ENCODE measurements at places on chromosomes 6 and 20. TPM values are rescaled to one million over a fixed set of nuclear protein-coding genes. Genes with fewer than 3 reads are reported as not detected.
A peak's percentile ranks its signal among the peaks of the same experiment; 100 is the strongest.

Gene THBD
- 17.5 TPM for polyA plus RNA-seq

Gene KCNK17
- 2.5 TPM for polyA plus RNA-seq

Gene F13A1
- 9.4 TPM for polyA plus RNA-seq

Gene GPX5
- not detected for polyA plus RNA-seq

Gene OVOL2
- not detected for polyA plus RNA-seq

Gene ARMC12
- polyA plus RNA-seq: 0.32 TPM

Gene SLC22A2
- 0.05 TPM for polyA plus RNA-seq

Gene FILIP1
- polyA plus RNA-seq: 39.1 TPM

Gene GLO1
- 109 TPM for polyA plus RNA-seq

GRCh38 chr6:10746915-10747250 is 722 bp upstream of the TMEM14B start:
- no peak for DNase-seq

- no peak for DNase-seq
These were observed 33.5 kb downstream of the TPBG start for GRCh38 chr6:82396964-82397751.

DNA sequence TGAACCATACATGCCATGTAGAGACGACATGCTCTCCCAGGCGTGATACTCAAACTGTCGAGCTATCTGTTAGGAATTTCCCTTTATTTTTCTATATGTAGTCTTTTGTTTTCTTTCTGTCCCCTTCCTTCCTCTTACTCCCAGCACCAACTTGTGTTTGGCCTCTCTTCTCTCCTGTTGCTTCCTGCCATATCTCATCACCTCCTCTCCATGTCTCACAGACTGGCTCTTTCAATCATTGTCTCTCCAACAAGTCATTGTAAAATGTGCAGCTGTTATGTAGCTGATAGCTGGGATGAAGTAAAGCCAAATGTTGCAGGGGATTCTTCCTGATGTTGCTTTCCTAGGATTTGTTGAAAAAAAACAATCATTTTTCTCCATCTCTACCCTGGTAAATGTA is 234.5 kb downstream of the TMEM242 start:
- DNase-seq: no peak

GRCh38 chr20:25077610-25078169 is 4.3 kb downstream of the VSX1 start:
- peak; percentile 74 for DNase-seq

DNA sequence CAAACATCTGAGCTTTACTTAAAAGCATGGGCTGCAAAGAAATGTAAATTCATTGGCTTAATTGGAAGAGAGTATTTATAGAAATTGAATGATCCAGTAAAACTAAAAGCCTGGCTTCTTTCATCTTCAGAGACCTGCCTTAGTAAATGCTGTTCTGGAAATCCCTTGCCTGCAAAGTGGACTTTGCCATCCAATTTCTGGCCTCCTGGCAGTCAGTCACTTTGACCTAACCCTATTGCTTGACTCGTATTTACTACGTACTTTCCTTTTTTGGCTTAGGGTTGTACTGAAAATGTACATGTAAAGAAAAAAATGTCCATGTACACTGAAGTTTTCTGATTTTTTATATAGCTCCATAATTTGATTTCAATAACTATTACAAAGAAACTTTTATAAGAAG is 47.1 kb downstream of the E2F3 start:
- no peak for DNase-seq

- DNase-seq: no peak
These were observed 96.0 kb upstream of the LOC128125822 start for GRCh38 chr6:63476302-63476701.

DNA sequence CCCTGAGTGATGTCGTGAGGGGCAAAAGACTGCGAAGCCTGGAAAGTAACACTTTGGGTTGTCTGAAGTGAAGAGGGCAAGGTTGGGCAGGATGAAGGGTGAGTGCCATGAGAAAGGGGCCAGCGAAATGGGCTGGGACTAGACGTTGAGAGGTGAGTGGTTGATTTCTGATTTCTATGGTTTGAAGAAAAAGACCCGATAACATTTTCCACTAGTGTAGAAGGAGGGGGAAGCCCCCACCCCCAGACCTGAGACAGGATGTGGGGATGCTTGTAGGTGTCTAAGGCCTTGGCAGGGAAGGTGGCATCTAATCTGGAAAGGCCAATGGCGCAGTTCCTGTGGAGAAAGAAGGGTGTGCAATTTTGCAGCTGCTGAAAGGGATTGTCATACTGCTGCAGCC is 25.3 kb upstream of the KIF3B start:
- DNase-seq: no peak

DNA sequence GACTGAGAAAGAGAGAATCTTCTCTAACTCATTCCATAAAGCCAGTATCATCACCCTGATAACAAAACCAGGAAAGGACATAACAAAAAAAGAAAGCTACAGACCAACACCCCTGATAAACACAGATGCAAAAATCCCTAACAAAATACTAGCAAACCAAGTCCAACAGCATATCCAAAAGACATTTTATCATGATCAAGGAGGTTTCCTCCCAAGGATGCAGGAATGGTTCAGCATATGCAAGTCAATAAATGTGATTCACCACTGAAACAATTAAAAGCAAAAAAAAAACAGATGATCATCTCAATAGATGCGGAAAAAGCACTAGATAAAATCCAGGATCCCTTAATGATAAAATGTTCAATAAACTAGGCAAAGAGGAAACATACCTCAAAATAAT is 24.5 kb upstream of the ALDH8A1 start:
- DNase-seq: no peak

DNA sequence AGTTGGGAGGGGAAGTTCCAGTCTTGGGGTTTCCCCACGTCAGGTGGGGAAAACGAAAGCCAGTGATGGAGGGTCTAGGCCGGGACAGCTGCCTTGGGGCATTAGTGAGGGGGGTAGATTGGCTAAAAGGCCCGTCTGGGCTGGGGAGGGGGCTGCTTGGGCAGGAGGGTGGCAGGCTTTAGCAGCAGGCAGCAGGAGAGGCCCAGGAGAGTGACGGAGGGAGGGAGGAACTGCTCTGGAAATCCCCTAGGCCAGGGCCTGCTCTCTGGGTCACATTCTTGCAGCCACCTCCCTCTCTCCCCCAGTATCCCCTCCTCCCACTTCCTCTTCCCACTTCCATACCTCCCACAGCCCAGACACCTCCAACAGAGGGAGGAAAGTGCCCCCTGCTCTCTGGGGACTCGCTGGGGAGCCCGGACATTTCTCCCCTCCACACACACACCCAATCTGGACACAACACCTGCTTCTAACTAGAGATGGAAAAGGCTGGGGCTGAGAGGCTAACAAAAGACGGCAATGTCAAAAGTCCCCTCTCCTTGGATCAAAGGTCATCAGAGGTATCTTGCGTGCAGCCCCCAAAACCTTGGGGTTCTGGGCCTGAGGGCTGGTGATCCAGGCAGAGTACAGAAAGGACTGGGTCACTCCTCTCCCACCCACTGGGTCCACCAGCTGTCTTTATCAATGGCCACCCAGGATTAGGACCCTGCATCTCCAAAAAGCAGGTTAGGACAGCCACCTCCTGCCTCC is 1.8 kb downstream of the NFKBIE start:
- DNase-seq: no peak

GRCh38 chr6:114346451-114346850 is 3.6 kb upstream of the HS3ST5 start:
- DNase-seq: no peak

DNA sequence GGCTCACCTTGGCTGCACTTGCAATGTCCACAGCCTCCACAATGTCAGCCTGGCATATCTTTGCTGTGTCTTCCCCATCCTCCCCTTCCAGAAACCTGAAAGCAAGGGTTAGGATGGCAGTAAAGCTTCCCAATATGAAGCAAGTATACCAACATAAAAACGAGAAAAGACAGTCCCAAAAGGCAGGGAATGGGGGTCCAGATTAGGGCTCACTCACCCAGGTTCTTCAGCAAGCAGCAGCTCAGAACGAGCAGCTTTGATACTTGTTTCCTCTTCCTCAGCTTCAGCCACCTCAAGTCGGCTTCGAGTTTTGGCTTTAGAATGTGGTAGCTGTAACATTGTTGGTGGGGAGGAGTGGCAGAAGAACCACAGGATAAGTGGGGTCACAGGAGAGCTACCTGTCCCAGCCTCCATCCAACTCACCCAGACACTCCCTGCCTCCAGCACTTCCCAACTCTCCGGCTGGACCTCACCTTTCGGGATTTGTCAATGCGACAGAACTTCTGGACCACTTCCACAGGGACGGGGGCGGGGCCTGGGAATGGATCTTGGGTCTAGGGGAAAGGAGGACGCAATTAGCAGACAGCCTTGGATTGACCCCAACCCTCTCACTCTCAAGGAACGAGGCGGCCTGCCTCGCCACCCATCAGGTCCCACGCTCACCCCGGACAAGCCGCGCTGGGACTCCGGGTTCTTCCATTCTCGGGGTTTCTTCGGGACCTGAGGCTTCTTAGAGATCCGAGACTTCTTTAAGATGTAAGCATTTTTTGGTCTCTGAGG is 708 bp downstream of the WDR46 start:
- DNase-seq: no peak

DNA sequence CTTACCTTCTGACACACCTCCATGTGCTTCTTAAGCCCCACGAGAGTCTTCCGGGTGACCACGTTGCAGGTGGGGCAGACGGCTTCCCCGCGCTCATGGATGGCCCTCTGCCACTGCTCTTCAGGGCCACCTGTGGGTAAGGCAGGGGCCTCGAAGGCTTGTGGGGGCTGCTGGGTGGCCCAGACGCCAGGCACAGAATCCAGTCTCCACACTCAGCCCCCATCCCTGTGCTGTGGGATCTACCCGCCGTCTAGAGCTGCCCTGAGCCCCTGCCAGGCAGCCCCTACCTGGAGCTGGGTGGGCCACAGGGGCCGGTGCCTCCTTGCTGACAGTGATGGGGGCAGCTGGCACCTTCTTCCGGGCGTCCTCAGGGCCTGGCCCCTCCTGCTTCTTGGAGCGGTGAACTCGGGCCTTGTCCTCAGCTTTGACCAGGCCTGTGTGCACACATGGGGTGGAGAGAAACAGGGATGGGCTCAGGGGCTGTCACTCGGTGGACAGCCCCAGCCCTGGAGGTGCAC is 5.9 kb downstream of the ZNF512B start:
- DNase-seq: peak; percentile 11

GRCh38 chr6:84284428-84285049 is 57.1 kb upstream of the CEP162 start:
- DNase-seq: peak; percentile 13

DNA sequence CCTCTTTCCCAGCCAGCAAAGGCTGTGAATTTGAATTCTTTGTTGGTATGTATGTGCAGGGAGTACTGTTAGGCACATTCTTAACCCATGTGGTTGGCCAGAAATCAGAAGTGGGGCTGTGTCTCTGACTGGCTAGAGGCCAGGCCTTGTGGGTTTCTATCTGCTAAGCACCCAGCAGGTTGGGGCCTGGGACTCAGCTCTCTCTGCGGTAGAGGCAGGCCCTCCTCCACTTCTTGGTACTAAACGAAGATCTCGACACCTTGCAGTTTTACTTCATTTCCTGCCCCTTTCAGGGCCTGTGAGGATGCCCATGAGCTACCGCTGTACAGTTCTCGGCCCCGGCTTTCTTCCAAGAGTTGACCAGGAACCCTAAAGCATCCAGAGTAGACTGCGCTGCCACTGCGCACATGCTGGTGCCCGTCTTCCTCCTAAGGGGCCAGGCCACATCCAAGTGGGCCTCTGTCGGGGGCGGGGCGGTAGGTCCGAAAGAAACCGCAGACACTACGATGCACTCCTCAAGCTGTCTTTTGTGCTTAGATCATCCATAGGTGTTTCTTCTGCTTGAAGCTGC is 51.1 kb downstream of the TCP11 start:
- no peak for DNase-seq

- DNase-seq: peak; percentile 83
These were observed 10.3 kb upstream of the ID1 start for GRCh38 chr20:31594558-31595379.

GRCh38 chr20:57676589-57677583 is 32.9 kb downstream of the PMEPA1 start:
- DNase-seq: no peak

GRCh38 chr6:150813993-150814359 is 51.5 kb upstream of the MTHFD1L start:
- DNase-seq: no peak

GRCh38 chr20:47379433-47380150 is 23.1 kb upstream of the ZMYND8 start:
- peak; percentile 27 for DNase-seq

DNA sequence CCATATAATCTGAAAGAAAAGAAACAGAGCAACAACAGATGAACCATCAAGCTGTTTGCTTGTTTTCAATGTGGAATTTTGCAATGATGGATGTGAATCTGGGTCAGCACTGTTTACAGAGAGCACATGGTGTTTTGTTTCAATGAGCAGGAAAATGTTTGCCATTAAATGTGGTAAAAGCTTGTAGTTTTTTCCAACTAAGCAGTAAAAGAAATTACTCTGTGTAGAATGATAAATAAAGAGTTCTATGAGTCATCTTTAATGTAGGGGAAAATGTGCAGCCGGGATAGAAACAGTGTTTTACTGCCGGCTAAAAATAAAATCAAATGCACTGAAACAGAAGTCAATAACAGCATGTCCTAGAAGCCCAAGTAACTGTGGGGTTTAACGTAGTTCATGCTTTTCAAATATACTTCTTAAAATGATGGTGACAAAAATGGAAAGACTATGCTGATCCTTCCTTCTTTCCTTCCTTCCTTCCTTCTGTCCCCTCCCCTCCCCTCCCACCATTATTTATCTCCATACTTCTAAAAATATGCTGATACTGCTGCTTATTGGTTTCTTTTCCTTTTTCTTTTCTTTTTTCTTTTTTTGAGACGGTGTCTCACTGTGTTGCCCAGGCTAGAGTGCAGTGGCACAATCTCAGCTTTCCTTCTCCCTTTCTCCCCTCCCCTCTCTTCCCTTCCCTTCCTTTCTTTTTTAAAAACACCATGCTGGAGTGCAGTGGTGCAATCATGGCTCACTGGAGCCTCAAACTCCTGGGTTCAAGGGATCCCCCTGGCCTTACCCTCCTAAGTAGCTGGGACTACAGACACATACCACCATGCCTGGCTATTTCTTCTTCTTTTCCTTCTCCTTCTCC is 6.3 kb upstream of the NAA20 start:
- no peak for DNase-seq

- DNase-seq: peak; percentile 89
These were observed 43.1 kb upstream of the NAA20 start for GRCh38 chr20:19973961-19974629.

- no peak for DNase-seq
These were observed 135.8 kb upstream of the NEDD9 start for GRCh38 chr6:11368264-11368663.

GRCh38 chr6:19342616-19343015 is 494.6 kb upstream of the ID4 start:
- no peak for DNase-seq
